Non-pigmented ciliary epithelial cell (primary cell): ENCODE measurements at places on chromosomes 16 and 17.

GRCh38 chr16:87757841-87758426 lies 7.9 kb downstream of the KLHDC4 start:
- no peak for DNase-seq

DNA sequence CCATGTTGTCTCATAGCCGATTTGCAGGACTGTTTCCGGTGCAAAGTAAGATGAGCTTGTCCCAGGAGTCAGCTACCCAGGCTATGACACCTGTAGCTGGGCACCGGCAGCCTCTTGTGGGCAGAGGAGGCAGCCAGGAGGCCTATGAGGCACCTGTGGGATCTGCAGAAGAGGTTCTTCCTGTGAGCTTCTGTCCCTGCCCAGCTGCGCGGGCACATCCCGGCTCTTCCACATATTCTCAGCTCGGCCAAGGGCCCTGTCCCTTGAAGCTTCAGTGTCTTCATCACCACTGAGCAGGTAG lies 21.3 kb upstream of the CAPN15 start:
- no peak for DNase-seq

DNA sequence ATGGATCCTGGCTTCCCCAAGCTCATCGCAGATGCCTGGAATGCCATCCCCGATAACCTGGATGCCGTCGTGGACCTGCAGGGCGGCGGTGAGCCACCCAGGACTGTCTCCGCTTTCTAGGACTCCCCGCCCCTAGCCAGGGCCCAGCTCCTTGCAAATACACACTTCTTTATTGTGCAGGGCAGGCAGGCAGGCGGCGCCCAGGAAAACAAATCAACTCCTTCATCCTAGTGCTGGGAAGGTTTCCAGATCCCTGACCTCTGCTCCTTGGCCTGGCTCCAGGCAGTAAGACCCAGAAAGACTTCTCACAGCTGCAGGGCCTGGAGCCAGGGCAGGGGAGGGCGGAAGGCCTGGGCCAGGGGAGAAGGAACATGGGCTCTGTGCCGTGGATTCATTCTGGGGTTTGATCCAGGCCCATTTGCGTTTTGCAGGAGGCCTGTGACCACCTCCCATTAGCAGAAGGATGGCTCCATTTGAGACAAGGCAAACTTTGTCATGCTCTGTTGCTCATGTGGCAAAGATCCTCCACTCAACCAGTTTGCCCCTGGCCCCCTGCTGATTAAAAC lies 6.0 kb upstream of the LPCAT2 start:
- DNase-seq, result no peak

DNA sequence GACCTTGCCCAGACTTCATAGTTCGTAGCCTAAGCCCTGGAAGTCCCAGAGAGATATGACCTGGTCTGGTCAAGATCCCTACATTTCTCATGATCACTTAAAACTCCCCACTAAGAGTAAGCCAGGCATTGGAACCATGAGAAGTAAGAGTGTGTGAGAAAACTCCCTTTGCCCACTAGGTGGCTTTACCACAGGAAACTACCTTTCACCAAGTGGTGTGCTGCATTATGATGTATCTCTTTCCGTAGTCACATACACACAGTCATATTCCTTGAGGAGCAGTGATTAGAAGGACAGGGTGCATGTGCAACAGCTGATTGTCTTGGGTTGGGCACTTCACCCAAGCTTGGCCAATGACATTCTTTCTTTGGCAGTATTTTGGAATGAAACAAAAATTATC lies 639.3 kb downstream of the KCNJ2 start:
- DNase-seq, result no peak

DNA sequence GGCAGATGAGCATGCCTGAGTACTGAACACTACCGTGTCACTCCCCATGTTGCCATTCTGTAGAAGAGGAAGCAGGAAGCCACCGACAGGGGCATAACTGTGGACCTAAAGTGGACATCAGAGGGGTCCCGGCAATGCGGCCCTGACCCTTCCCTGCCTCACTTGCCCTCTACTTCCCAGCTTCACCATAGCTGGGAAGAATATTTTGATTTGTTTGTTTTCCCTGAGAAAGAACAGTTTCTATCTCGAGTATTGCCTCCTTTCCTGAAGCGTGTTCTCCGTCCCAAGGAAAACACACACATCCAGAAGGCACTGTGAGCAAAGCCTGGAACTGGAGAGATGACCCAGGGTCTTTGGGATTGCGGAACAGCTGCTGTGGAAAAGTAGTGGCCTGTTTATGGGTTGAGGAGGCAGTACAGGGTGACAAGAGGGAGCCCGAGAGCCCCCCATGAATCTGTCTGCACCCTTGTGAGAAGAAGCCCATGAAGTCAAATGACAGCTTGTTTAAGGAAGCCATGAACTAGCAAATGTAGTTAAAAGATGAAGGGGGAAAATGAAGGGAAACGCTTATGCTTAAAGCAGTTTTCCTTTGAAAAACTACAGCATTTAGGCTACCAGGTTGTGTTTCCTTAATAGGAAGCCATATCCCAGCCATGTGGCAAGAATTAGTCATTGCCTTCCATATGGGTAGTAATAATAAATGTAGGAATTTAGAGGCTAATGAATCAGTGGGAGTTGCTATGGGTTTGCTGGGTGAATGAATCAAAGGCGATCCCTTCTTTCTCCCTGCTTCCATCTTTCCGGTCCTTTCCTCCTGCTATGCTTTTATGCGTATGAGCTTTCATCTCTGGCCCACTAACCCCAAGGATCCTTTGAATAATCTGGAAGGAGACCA lies 90.0 kb upstream of the TBX2 start:
- peak; percentile 65 for DNase-seq

- peak; percentile 20 for DNase-seq
Measured at GRCh38 chr17:13671771-13672170, 70.0 kb upstream of the HS3ST3A1 start.

- no peak for DNase-seq
Measured at GRCh38 chr17:30375661-30376060, 3.1 kb upstream of the CPD start.

DNA sequence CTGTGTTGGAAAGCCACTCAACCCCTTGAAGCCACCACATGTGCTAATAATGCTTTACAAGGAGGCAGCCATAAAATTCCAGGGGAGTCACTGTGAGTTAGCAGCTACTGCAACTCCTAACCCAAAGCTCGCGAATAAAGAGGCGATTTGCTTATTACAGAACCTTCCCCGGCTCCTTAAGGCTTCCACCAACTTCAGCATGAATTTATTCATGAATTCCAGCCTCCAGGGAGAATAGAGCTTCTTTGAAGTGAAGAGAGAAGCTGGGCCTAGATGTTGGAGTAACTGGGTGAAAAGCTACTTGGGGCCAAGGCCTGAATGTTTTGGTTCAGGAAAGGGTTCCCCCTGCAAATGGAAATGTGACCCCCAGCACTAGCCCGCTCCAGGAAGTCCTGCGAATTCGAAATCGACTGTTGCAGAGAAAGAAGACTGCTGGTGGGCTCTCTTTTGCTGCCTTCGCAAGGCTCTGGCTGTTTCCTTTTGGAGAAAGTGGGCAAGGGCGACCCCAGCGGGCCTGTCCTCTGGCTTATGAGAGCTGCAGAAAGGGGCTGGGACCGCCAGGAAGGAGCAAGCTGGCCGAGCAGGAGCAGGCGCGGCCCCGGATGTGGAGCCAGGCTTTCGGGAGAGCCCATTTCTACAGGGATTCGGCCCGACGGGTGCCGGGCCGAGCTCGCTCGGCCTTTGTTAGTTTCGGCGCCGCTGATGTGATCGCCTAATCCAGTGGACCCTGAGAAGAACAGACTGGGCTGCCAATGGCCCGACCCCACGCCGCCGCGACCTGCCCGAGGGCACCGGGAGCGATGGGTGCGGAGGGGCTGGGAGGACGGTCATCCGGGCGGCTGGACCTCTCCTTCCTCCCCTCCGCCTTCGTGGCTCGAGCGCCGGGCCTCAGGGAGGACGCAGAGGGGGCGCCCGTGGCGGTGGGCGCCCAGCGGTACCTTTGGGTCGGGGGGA lies 7.6 kb downstream of the CBX8 start:
- DNase-seq, result no peak

- no peak for DNase-seq
Measured at GRCh38 chr17:69254187-69254586, 25.6 kb upstream of the ABCA10 start.

DNA sequence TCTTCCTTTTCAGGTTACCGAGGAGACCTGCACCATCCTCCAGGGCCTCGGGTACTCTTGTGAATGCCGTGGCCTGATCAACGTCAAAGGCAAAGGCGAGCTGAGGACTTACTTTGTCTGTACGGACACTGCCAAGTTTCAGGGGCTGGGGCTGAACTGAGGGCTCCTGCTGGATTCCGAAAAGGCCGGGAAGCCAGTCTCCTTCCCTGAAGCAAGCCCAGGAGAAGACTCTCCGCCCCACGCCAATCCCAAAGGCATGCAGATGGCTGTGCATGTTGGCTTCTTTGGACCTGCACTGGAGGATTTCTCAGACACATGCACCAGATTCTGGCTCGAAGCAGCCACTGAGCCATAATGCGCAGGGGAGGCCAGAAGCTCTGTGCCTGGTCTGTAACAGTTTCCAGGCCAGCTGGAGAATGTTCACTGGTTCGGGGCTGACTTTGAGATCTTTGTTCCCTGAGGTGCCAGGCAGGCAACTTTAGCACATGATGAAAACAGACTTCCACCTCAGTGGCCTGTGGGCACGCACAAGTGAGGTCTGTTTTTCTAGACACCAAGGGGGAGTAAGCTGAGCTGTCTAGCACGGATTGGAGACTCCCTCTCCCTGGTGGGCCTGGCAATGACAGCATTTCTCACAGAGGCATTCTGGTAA lies 49.1 kb downstream of the ADCY7 start:
- DNase-seq, result no peak

DNA sequence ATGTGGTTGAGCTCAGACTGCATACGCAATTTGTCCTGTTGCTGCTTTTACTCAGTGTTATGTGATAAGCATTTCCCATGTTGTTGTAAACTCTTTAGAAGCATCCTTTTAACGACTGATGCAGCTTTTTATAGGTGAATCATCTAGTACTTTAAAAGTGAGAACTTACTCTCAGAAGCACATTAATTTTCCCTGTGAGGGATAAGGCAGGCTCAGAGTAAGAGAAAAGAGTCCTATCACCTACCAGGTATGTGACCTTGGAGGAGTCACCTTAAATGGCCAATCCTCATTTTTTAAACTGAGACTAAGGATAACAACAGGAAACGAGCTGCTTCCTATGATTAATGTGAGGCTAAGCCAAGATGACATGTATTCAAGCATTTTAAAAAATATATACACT lies 34.4 kb upstream of the GAN start:
- DNase-seq, result no peak

DNA sequence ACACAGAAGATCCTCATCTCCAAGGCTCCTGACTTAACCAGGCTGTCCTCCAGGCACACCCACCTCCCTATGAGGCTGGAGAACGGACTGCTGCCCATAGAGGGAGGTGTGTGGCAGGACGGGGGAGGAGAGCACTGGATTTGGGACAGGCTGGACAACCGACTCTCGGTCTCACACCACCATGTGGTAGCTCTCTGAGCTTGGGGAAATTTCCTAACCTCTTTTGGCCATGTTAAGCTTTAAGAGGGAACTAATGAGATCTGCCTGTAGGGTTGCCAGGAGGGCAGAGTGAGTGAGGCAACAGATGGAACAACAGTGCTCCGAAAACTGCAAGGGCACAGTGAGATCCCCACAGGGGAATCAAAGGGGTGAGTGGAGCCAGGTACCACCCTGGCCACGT lies 32.7 kb downstream of the RHBDL3 start:
- no peak for DNase-seq

DNA sequence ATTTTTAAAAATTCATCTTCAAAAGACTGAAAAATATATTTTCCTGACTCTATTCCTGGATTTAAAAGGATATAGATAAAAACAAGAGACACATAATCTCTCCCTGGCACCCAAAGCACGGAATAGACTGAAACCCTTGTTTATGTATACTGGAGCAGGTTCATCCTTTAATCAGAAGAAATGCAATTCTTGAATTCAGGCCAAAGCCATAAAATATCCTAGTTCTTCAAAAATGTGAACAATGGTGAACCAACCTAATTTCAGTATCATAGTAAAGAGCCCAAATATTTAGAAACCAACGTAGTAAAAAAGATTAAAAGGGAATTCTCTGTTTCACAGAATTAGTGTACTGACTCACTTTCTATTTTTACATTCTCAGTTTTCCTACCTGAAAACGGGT lies 188.5 kb upstream of the C17orf78 start:
- DNase-seq, result peak; percentile 28

- no peak for DNase-seq
Measured at GRCh38 chr17:27430882-27431491, 25.3 kb upstream of the KSR1 start.

GRCh38 chr17:75652934-75653549 lies 13.9 kb downstream of the RECQL5 start:
- no peak for DNase-seq

- no peak for DNase-seq
Measured at GRCh38 chr17:57369509-57369945, 113.2 kb downstream of the MSI2 start.

DNA sequence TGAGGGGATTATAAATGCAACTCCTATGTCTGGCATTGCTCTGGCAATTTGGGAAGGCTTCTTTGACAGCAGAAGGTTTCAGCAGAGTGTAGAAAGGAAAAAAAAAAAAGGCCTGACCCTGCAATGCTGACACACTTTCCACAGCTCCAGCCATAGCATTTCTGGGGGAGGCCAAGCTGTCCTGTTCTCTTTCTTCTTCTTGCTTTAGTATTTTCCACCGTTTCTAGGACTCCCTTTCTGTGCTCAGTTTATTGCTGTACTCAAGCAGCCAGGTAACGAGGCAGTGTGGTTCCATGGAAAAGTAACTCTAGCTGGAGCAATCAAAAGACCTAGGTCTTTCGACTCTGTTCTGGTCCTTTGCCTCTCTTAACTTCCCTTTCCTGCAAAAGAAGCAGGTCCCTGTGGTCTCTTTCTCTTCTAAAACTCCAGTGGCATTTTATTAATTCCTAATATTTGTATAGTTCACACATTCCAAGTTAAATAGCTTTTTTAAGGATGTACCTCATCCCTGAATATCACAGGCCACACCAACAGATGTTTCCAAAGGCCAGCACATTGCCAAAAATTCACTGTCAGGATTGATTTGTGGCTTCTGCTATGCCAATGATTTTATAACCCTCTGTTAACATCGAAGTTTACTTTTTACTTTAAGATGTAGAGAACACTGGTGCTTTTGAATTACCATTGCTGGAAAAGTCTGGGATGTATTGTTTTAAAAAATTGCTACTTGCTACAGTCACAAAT lies 90.3 kb upstream of the BCAR1 start:
- DNase-seq, result no peak

GRCh38 chr17:63826468-63827001 lies 696 bp upstream of the PSMC5 start:
- DNase-seq, result no peak
